ENCODE measurements at places on chromosomes 6 and 20. TPM values are rescaled to one million over a fixed set of nuclear protein-coding genes. Genes with fewer than 3 reads are reported as not detected.

DNA sequence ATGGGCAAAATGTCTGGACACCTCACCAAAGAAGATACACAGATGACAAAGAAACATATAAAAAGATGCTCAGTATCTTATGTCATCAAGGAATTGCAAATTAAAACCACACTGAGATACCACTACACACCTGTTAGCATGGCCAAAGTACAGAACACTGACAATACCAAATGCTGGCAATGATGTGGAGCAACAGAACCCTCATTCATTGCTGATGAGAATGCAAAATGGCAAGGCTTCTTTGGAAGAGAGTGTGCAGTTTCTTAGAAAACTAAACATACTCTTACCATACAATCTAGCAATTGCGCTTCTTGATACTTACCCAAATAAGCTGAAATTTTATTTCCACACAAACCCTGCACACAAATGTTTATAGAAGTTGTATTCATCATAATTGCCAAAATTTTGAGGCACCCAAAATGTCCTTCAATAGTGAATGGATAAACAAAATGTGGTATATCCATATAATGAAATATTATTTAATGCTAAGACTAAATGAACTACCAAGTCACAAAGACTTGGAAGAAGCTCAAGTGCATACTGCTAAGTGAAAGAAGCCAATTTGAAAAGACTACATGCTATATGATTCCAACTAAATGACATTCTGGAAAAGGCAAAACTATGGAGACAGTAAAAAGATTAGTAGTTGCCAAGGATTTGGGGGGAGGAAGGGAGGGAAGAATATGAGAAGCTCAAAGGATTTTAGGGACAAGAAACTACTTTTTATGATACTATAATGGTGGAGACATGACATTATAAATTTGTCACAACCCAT is 50.7 kb downstream of the TNFAIP3 start:
- DNase-seq, result no peak

DNA sequence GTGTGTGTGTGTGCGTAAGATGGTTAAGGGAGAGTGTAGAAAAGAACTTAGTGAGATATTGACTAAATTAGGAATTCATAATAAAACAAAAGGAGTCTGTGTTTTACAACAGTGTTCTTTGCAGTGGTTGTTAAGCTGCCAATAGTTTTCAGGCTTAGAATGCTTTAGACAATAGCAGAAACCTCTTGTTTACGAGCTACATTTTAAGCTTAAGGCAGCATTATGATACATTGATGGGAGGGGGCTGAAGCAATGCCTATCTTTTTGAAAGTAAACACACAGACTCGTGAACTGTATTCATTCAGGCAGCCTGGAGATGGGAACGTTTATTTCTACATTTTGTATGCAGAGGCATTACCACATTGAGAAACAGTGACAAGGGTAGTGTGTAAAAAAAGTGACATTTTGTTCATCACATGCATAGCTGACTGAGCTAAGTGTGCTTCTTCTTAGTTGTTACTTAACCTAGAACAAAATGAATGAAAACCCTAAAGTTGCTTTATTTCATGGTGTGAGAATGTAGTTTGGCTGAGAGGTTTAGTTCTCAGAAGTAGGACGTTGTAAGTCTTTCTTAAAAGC is 21.2 kb downstream of the CLVS2 start:
- DNase-seq, result no peak

DNA sequence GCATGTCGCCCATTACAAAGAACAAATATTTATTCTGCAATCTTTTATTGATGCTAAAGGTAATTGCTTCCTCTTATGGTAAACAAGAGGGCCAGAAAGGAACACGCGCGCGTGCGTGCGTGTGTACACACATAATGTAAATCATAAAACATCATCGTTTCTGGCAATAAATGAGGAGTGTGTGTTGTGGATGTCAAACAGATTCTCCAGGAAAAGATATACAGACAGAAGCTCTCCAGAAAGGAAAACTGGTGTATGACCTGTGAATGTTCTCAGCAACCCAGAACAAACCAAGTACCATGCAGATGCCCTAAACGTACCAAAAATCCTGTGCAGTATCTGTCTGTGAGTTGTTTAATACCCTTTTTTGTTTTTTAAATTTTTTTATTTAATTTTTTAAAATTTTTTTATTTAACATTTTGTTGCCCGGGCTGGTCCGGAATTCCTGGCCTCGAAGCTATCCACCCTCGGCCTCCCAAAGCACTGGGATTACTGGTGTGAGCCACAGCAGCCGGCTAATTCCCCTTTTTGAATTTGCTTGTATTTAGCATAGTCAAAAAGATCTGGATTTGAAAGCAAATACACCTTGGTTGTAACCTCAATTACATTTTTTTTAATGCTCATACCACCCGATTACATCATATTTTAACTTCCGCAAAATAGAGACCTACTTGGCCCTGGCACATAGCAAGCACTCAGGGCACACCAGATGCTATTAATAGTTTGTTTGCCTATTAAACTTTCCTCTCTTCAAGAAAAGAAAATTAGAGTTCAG is 909 bp upstream of the NUDT3 start:
- DNase-seq, result no peak

DNA sequence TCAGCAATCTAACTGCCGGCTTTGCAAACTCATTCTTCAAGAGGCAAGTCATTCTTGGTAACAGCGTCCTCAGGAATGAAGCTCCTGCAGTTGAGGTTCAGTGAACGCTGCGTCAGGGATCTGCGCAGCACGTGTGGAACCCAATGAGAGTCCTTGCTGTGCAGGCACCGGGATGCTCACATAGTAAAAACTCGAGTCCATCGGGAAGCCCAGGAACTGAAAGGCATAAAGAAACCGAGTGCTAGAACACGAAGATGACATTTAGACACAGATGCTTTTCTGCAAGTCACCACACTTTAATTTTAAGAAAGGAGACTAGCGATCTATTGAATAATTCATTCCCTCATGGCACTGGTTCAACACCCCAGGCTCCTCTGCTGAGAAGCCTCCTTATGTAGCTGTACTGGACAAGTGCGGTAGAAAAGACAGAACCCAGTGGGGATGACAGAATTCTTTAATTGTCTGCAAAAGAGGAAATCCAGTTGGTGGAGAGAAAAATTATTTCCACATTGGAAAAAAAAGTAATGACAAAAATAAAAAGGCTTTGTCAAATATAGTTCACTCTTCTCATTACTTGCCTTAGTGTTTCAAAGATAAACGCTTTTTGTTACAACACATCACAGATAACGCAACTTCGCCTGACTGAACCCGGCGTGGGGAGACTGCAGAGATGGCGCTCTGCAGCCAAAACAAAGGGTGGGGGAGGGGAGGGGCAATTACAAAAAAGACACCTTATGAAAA is 1.9 kb upstream of the AFDN start:
- no peak for DNase-seq

Gene CDH4
- polyA plus RNA-seq, result 0.32 TPM

DNA sequence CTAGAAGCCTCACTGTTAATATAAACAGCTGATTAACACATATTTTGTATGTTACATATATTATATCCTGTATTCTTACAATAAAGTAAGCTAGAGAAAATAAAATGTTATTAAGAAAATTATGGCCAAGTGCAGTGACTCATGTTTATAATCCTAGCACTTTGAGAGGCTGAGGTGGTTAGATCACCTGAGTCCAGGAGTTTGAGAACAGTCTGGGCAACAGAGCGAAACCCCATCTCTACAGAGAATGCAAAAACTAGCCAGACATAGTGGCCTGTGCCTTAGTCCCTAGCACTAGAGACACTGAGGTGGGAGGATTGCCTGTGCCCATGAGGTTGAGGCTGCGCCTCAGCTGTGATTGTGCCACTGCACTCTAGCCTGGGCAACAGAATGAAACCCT is 81.9 kb downstream of the NCOA3 start:
- no peak for DNase-seq

DNA sequence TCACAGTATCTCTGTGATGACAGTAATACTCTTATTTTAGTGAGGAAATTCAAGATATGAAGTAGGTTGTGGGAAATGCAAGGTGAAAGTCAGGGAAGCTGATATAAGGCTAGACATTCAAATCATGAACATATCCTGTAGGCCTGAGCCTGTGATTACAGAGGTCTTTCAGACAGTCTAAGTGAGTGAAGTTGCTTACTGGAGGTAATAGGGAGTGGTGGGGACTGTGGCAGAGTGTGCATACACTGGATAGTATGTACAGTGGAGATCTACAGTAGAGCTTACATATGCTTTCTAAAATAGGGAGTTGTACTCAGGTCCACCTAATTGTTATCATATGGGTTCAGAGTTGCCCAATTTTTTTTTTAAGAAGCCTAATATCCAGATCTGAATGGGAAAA is 3.1 kb downstream of the DHX35 start:
- DNase-seq, result no peak

DNA sequence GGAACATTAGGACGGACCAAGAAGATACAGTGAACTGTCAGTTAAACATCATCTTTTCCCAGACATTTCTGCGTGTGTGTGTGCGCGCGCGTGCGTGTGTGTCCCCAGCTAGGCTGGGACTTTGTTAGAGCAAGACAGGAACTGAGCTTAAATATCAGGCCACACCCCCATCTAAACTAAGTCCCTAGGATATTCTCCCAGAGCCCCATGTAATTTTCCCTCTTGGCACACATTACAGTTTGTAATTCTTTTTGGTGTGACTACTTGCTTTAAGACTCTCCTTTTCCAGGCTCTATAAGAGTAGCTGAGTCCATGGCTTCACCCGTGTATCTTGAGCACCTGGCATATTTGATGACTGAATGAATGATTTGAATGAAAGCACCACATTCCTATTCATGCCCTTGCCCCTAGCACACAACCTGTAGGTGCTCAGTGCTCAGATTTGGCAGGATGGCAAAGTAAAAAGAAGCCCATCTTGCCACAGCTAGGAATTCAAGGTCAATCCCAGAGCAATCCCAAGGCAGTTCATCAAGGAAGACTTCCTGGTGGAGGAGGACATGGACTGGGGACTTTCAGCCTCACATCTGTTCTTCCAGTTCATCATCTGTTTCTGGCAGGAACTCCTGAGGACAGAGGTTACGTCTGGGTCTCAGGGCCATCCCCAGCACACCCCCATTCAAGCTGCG is 69.2 kb downstream of the MRPL14 start:
- DNase-seq, result no peak

Gene SPTLC3
- 4.2 TPM for polyA plus RNA-seq

DNA sequence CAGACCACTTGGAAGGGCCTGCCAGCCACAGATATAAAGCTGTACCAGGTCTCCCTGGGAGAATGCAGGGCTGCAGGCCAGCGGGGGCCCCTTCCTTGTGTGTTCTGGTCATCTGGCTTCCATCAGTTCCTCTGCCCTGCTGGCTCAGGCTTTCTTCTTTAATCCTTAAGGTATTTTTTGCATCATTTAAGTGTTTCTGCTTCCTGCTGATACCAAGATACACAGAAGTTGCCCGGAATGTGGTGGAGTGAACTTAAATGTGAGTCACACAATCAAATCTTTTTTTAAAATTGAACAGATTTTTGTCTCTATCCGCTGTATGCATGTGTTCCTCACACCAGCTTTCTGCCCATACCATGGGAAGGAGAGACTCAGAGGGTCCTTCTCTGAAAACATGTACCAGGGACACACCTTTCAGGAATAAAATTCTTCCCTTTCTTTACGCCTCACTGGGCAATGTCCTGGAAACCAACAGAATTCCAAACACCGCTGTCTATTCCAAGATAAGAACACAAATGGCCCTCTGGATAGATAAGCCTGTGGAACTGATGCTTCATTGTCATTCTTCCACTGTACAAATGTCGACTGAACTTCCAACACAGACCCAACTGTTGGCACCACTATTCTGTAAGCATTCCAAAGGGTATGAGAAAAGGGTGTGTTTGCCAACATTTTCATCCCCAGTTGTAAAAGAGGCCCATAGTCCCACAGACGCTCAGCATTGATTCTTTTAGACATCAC is 206.2 kb upstream of the MYLIP start:
- peak; percentile 64 for DNase-seq

GRCh38 chr20:33291830-33292355 is 8.9 kb downstream of the BPIFB1 start:
- peak; percentile 63 for DNase-seq
